ENCODE measurements at places on chromosomes 3 and 15.
A peak's percentile ranks its signal among the peaks of the same experiment; 100 is the strongest.

DNA sequence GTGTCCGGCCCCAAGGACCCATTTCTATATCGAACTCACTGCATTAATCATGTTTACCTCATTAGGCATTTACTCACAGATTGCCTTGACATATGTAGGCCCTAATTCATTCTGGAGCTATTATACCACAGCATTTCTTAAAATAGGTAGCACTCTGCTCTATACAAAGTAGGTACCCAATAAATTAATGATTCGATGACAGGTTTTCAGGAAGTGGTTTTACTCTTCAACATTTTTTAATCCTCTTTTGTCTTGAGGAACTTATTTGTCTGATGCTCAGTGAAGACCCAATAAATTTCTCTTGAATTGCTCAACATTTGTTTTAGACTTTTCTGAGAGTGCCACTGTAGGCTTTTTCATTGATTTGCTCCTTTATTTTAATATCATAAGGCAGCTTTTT lies 12.1 kb downstream of the TGFBR2 start:
- DNase-seq: no peak

- DNase-seq: peak; percentile 88
Measured at GRCh38 chr3:129651435-129652202, 45.1 kb upstream of the PLXND1 start.

GRCh38 chr15:58331560-58331912 lies 100.3 kb upstream of the LIPC start:
- no peak for DNase-seq

DNA sequence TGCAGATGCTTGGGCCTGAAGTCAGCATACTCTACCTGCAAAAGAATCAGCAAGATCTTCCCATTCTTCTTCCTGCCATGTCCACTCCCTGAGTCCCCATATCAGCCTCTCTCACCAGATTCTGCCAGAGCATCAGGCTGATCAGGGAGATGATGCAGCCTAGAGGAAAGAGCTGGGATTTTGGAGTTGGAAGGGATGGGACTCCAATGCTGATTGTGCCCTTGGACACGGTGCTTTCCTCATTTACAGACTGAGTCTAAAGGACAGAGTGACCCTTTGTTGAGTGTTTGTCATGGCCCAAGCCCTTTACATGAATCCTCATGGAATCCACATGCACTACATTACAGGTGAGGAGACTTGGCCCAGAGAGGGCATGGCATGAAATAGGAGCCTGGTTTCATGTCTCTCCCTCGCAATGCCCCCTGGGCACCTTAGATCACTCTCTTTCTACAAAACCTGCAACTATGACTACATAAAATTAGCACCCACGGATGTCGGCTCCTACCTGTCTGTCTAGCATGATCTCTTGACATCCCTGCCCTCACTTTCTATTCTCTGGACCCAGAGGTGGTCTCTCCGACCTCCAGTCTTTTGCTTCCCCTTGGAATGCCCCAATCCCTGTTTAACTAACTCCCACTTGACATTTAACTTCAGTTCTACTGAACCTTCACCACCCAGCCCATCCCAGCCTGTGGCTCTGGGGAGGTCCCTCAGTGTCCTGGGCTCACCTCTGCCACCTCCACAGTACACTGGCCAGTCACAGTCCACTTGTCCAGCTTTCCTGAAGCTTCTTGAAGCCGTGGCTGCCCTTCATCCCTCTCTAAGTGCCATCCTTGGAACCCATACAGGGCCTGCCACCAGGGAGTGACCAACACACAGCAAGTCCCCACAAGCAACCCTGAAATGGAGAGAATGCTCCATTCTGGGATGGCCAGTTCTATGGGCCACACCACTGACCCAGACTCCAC lies 173.5 kb downstream of the ABHD5 start:
- DNase-seq: no peak

- DNase-seq: no peak
Measured at GRCh38 chr15:83775738-83776137, 121.8 kb downstream of the ADAMTSL3 start.

DNA sequence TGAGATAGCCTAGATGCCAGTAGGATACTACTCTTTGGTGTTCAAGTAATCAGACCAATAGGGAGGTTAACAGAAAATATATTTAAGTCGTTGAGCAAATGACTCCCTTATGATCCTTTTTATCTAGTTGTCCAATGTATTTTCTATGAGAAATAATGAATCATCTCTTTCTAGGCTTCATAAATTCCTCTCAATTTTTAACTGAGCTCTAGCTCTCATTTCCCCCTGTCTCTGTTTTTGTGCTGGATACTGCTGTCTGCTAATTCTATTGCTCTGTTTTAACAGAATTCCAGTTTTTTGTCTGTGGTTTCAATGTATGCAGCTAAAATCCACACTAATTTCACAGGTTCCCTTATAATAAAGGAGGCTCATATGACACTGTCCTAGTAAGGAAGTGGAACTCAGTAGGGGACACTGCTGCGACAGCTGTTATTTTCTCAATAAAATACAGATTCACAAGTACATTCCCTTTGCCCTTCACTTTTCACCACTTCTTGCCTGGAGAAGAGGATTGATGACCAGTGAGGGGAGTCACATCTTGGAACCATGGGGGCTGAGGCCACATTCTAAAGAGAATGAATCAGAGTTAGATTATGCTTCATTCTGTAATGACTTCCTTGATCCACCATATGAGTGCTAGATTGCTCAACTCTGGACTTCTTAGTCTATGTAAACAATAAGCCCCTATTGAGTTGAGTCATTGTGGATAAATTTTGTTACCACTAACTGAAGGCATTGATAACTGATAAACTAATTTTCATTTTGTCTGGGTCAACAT lies 558.7 kb upstream of the KCNMB2 start:
- DNase-seq: peak; percentile 93

DNA sequence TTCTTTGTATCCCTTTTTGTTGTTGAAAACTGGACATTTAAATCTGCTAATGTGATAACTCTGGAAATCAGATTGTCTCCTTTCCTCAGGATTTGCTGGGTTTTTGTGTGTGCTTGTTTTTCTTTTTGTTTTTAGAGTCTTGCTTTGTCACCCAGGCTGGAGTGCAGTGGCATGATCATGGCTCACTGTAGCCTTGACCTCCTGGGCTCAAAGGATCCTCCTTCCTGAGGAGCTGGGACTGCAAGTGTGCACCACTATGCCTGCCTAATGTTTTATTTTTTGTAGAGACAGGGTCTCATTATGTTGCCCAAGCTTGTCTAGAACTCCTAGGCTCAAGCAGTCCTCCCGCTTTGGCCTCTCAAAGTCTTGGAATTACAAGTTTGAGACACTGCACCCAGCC lies 44.6 kb upstream of the IL20RB start:
- DNase-seq: no peak

DNA sequence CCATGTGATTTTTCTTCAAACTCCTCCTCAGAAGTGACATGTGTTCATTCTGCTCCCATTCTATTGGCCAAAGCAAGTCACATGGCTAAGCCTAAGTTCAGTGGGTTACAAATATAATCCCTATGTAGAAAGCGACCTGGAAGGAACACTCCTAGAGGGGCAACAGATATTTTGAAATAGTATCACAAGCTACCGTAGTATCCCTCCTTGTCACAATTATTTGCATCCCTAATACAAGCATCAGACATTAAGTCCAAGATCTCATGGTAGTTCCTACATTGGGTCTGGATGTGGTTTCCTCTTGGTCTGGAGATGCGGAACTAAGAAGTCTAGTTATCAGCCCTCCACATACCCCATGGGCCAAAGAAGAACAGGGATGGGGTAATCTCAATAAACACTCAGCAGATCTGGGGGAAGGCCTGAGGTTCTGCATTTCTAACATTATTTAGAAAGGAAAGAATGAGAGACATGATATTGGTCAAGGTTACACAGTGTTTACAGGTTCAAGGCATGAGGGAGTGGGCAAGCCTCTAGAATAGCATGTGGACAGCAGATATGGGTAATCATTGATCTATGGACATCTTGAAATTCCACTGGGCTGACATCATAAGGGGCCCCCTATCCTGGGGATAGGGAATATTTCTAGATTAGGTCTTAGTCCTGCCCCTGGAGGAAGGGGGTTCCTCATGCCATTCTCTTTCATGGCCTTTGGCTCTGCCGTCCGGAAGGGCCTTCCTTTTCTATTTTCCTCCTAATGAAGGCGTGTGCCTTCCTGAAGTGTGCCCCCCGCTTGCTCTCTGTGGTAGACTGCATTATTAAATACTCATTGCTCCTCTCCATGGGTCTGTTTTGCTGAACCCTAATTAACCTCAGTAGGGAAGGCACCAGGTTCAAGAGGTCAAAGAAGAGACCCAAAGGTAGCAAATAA lies 17.8 kb upstream of the ABHD2 start:
- no peak for DNase-seq

GRCh38 chr3:178969004-178969700 lies 102.5 kb downstream of the ZMAT3 start:
- DNase-seq: no peak

GRCh38 chr3:21789730-21790129 lies 38.7 kb upstream of the ZNF385D start:
- DNase-seq: no peak

DNA sequence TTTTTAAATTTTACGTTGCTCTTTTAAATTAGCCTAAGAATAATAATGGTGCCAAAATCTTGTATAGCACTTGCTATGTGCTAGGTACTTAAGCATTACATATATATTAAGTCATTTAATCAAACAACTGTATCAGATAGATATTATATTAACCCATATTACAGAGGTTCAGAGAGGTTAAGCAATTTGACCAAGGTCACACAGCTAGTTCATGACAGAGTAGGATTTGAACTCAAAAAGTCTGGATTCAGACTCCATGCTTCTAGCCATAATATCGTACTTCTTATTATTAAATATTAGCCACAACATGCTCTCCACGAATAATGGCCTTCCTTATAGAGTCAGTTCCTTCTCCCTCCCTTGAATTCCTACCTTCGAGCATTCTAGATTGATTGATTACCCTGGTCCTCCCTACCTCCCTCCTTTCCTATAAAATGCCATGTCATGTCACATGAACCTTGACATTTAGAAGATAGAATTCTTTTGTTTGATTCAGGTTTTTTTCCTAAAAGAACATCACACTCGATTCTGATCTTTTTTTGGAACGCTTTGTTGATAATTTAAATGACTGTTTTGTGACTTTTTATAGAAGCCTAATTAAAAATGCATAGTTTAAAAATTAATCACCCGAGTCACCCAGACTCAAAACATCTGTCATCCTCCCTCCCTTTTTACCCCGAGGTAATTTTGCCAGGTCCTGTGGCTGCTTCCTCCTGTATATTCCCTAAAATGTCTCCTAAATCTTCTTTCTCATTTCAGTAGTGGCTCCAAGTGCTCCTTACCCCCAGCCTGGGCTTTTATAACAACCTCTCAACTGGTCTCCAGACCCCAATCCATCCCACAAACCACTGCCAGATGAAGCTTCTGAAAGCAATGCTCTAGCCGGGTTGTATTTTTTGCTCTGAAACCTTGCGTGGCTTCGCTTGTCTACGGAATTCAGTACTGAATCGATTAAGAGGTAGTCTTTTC lies 8.5 kb upstream of the PSMD6 start:
- DNase-seq: no peak

DNA sequence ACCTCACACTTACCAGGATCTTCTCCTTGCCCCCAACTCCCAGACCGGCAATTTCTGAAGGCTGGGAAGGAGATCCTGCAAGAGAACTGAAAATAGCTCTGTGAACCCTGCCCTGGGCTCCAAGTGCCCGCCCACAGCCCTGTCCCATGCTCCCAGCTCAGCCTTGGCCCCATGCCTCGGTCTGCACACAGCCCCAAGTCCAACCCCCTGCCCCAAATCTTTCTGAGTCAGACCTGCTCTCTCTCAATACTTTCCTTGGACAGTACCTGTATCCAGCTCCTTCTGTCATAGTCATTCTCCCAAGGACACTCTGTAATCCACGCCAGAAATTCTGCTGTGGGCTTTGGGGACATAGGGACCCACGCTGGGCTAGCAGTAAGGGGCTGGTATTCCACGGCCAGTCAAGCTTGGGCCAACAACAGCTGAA lies 6.3 kb upstream of the SMAD3 start:
- no peak for DNase-seq

DNA sequence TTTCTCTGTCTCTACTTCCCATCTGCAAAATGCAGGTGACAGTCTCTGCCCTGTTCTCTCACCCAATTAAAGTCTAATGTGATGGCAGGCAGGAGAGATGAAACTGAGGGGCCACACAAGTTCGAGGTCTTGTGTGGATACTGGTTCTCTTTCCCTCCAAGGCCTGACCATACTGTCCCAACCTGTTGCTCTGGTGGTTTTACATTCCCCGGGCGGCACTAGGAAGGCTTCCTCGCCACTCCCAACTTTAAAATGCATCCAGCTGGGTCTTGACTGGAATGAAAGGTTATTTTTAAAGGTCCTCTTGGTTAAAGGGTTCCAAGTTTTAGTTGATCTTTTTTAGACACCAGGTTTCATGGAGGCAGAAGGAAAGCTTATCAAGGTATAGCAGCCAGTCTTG lies 37.2 kb downstream of the WHAMM start:
- DNase-seq: no peak

- DNase-seq: peak; percentile 25
Measured at GRCh38 chr3:157652366-157652765, 149.2 kb upstream of the VEPH1 start.

- DNase-seq: no peak
Measured at GRCh38 chr3:133845127-133845526, 39.5 kb downstream of the SRPRB start.

GRCh38 chr15:85331655-85332285 lies 48.6 kb upstream of the AKAP13 start:
- DNase-seq: no peak
